GM12864 (cell line): ENCODE measurements at places on chromosomes 6 and 20.

GRCh38 chr6:18431581-18431980, 44.4 kb downstream of the RNF144B start:
- no peak for DNase-seq

- DNase-seq, result no peak
These were observed 914 bp upstream of the RANBP9 start for GRCh38 chr6:13712599-13712898.

- DNase-seq, result no peak
These were observed 302.6 kb downstream of the CDH4 start for GRCh38 chr20:61554617-61555016.

DNA sequence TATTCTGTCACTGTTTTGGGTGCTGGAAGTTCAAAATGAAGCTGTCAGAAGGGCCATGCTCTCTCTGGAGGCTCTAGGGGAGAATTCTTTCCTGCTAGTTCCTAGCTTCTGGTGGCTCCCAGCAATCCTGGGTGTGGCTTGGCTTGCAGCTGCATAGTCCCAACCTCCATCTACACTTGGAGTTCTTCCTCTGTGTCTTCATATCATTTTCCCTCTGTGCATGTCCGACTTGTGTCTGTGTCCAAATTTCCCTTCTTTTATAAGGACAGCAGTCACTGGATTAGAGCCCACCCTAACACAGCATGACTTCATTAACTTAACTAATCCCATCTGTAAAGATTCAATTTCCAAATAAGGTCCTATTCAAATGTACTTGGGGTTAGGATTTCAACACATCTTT, 23.3 kb upstream of the ENPP1 start:
- no peak for DNase-seq

- DNase-seq, result no peak
These were observed 4.6 kb downstream of the SYTL3 start for GRCh38 chr6:158654498-158654897.

GRCh38 chr6:118562959-118563358, 14.9 kb downstream of the PLN start:
- DNase-seq, result no peak

DNA sequence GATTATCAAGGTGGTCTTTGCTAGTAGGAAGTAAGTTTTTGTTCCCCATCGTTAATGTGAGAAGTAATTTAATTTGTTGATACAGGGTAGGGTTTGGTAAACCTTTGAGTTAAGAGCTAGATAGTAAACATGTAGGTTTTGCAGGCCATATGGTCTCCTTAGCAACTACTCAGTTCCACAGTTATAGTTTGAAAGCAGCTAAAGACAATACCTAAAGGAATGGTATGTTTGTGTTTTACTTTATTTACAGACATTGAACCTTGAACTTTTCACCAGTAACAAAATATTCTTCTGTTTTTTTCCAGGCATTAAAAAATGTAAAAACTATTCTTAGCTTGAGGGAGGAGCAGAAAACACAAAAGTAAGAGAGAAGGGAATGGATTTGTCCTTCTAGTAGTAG, 1.7 kb downstream of the CAP2 start:
- DNase-seq, result no peak

DNA sequence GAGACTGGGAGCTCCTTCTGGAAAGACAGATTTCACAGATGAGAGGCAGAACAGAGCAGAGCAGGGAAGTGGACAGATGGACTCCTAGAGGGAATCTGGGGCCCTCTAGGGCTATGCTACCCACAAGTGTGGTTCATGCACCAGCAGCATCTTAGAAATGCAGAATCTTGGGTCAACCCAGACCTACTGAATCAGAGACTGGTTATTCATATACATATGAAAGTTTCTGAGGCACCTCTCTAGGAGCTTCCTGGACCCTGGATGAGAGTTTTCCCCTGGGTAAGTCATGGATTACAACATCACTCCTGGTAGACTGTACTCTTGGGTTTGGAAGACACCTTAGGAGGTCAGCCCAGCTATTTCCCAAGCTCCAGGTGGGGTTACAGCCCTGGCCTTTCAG, 55.4 kb upstream of the SAYSD1 start:
- no peak for DNase-seq

- no peak for DNase-seq
These were observed 581.6 kb upstream of the FLRT3 start for GRCh38 chr20:14918976-14919375.

DNA sequence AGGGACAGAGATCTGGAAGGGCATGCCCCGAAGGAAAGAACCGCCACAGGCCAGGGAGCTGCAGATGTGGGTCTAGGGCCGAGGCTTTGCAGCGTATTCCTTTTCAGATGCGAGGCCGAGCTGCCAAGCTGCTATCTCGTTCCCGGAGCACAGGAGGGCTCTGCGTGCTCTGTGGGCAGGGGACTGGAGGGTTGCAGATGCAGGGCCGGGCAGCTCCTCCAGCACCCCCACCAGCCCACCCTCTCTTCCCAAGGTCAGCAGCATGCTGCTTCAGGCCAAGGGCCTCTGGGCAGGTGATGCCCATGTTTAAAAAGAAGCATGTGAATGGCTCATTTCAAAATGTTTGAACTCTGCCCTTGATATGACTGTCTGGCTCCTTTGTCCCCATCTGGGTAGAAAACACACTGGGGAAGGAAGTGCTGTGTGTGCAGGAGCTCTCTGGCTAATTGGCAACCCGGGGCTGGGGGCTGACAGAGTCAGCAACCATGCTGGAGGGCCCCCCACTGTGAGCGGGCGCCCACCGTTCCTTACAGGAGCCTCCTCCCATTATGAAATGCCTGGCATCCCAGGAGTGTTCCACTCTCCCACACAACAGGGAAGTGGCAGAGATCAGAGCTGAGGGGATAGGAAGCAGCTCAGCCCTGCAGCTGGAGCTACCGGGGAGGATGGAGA, 353.3 kb downstream of the ZFAND3 start:
- DNase-seq, result no peak

GRCh38 chr20:46962452-46963195, 68.0 kb downstream of the EYA2 start:
- no peak for DNase-seq

- DNase-seq, result no peak
These were observed 15.1 kb downstream of the AAR2 start for GRCh38 chr20:36251426-36251825.

GRCh38 chr6:83827050-83827449, 26.1 kb upstream of the RIPPLY2 start:
- DNase-seq, result no peak

- DNase-seq, result no peak
These were observed 549.4 kb downstream of the UTRN start for GRCh38 chr6:144834426-144835038.

GRCh38 chr6:30670760-30671527, 1.9 kb downstream of the DHX16 start:
- DNase-seq, result no peak

DNA sequence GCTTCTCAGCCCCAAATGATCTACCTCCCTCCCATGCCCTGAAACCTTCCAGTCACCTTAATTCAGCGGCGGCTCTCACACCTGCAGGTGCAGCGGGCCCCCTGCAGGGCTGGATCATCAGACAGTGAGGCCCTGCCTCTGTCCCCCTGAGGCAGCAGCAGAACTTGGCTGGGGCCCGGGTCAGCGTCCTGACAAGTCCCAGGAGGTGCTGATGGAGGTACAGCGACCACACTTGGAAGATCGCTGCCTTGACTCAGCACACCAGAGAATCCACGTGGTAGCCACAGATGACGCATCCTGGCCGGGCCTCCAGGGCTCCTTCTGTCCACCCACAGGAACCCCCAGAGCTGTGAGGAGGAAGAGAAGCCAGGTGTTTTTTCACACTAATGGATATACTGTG, 116.4 kb upstream of the THBS2 start:
- no peak for DNase-seq

DNA sequence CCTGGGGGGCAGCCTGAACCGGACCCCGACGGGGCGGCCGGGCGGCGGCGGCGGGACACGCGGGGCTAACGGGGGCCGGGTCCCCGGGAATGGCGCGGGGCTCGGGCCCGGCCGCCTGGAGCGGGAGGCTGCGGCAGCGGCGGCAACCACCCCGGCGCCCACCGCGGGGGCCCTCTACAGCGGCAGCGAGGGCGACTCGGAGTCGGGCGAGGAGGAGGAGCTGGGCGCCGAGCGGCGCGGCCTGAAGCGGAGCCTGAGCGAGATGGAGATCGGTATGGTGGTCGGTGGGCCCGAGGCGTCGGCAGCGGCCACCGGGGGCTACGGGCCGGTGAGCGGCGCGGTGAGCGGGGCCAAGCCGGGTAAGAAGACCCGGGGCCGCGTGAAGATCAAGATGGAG, 636 bp downstream of the SRF start:
- no peak for DNase-seq

- DNase-seq, result no peak
These were observed 53.3 kb upstream of the TNFRSF21 start for GRCh38 chr6:47362857-47363461.

- DNase-seq, result peak; percentile 36
These were observed 220.1 kb downstream of the HACE1 start for GRCh38 chr6:104639668-104640067.

GRCh38 chr6:136728976-136729515, 63.2 kb downstream of the MAP3K5 start:
- DNase-seq, result no peak

GRCh38 chr6:134413241-134413643, 95.3 kb upstream of the SGK1 start:
- DNase-seq, result no peak

DNA sequence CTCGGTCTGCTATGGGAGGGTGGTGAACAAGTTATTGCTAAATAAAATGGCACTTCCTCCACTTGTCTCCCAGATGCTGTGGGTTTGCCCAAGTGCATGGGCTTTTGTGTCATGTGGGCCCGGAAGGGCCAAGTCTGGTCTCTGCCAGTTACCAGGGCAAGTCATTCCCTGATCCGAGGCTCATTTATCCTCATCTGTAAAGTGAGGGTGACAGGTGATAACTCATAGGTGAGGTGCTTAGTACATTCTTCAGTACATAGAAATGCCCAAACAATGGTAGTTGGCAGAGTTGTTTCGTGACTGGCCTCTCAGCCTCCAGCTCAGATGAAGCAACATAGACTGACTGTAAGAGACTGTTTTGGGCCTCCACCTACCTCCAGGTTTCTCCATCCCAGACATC, 2.0 kb upstream of the MUCL3 start:
- DNase-seq, result no peak

DNA sequence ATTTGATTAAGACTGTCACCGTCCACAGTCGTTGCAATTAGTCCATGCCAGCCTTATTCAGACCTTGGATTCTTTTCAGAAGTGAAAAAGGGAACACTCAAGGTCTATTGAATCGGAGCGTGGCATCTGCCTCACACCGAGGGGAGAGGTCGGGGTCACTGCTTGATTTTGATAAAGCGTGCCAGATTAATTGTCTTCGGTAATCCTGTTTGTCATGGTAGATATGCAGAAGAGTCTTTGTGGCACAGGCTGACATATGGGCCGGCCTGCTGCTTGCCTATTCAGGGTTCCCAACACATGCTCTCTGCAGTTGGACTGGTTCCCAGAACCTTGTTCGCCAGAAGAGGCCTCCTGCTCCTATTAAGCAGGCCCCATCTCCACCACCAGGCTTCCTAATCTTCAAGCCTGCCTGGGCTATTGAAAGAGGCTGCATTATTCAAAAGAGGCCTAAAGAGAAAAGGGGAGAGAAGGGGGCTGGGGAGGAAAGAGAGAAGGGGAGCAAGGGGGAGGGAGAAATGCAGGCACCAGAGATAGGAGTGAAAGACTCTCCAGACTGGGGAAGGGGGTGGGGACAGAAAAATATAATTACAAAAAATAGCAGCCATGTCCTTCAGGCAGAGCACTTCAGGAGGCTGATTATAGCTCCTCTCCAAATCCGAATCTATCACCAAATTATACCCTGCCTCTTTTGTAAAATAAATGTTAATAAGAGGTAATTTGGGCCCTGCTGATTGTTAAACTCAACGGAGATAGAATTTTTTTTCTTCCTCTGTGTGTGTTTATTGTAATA, 611.3 kb downstream of the HDGFL1 start:
- no peak for DNase-seq

GRCh38 chr20:40476461-40476860, 212.6 kb downstream of the MAFB start:
- DNase-seq, result no peak
